ENCODE measurements at places on chromosomes 6 and 20. TPM values are rescaled to one million over a fixed set of nuclear protein-coding genes. Genes with fewer than 3 reads are reported as not detected.

The TFAP2B gene
- 0.08 TPM for total RNA-seq

DNA sequence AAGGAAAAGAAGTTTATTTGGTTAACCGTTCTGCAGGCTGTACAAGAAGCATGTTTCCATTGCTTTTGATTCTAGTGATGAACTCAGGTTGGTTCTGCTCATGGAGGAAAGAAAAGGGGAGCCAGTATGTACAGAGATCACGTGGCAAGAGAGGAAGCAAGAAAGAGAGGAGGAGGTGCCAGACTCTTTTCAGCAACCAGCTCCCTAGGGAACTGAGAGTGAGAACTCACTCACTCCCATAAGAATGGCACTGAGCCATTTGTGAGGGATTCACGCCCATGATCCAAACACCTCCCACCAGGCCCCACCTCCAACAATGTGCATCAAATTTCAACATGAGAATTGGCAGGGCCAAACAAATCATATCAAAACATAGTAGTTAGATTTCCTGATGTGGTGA is 649.1 kb downstream of the EPM2A start:
- no peak for DNase-seq

- DNase-seq: no peak
Measured at GRCh38 chr6:40386200-40386599, 201.0 kb downstream of the LRFN2 start.

GRCh38 chr6:143505537-143505936 is 6.0 kb downstream of the FUCA2 start:
- DNase-seq: no peak

The BACH2 gene
- total RNA-seq: 0.28 TPM

GRCh38 chr20:62832212-62832922 is 15.5 kb downstream of the COL9A3 start:
- peak; percentile 57 for DNase-seq

DNA sequence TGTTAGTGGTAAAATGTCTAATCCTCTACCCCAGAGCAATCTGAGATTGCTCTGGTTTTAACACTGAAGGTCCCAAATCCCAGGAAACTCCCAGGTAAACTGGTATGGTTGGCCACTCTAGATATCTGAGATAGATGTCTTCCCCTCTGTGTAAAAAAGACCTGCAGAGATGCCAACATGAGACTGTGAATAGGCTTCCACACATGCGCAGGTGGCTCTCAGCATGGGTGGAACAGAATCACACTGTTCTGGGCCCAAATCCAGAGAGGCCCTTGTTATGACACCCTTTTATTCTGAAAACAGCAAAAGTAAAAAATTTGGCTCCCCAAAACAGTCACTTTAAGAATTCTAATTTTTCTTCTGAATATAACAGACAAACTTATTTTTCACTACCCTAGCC is 88.7 kb upstream of the BMP5 start:
- DNase-seq: no peak

The PHACTR3 gene
- total RNA-seq: not detected

- DNase-seq: no peak
Measured at GRCh38 chr6:44332585-44332984, 9.9 kb upstream of the SPATS1 start.

Measured in GM12878 (cell line).